ENCODE measurements at places on chromosomes 4 and X. TPM values are rescaled to one million over a fixed set of nuclear protein-coding genes. Genes with fewer than 3 reads are reported as not detected.

DNA sequence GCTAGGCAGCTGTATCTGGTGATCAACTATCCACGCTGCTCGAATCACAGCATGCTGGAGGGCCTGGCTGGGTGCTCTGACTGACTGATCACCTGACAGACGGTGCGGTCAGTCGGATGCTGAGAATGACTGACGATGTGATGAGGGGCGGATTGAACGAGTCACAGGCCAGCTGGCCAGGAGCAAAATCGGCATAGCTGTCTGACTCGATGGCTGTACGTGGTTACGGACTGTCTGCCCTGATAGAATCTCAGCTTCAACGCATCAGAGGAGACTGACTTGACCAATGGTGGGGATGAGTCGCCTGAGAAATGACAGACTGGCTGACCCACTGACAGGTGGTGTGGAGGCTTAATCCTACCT, 1.0 kb upstream of the SUV39H1 start:
- no peaks in the 10 kb centered on the region for H3K27me3 ChIP-seq
- peak overlapping the region; percentile 97 for H3K27ac ChIP-seq
- H3K4me1 ChIP-seq = peaks cover 37% of the 10 kb centered on the region
- no peak for DNase-seq

The VSIG4 gene
- total RNA-seq = not detected

The PSMD10 gene
- total RNA-seq = 28.1 TPM

The ATP1B4 gene
- total RNA-seq = not detected

The RTL9 gene
- not detected for total RNA-seq

The CPLX1 gene
- 0.39 TPM for total RNA-seq

- peaks cover 69% of the 10 kb centered on the region for H3K36me3 ChIP-seq
- no peaks in the 10 kb centered on the region for H3K4me1 ChIP-seq
- DNase-seq = no peak
- no peak overlapping the region for H3K4me3 ChIP-seq
- no peak overlapping the region for H3K27ac ChIP-seq
These were observed 12.4 kb downstream of the PPID start for GRCh38 chr4:158710814-158711213.

DNA sequence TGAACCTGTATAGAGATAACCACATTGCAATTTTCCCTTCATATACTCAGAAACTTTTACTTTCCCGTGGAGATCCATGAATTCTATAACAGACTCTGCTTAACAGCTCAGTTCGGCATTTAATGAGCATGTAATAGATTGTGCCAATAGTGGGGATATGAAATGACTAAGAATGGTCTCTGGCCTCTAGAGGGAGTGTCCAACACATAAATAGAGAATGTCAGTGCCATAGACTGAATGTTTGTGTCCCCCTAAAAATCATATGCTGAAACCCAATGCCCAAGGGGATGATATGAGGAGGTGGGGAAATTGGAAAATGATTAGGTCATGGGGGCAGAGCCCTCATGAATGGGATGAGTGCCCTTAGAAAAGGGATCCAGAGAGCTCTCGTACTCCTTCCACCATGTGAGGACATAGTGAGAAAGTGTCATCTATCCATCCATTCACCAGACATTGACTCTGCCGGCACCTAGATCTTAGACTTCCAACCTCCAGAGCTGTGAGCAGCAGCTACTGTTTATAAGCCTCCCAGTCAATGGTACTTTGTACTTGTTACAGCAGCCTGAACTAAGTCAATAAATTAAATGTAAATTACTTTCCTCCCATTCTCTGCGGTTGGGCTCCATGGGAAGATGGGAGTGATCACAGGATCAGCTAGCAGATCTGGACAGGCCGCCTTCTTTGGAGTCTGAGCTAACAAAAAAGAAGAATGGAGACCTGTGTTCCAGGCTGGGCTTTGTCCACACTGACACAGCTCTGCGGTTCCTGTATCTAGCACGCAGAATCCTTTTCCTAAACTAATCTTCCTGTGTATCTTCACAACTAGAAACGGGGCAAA, 28.1 kb upstream of the HPSE start:
- H3K27me3 ChIP-seq = peaks cover 9% of the 10 kb centered on the region
- no peak for DNase-seq
- no peaks in the 10 kb centered on the region for H3K36me3 ChIP-seq
- H3K4me1 ChIP-seq = no peaks in the 10 kb centered on the region

- no peaks in the 10 kb centered on the region for H3K36me3 ChIP-seq
- no peaks in the 10 kb centered on the region for H3K27me3 ChIP-seq
- no peak overlapping the region for H3K4me3 ChIP-seq
- no peak for DNase-seq
These were observed 120.7 kb downstream of the GLRA3 start for GRCh38 chr4:174708381-174708780.

The GAGE12E gene
- not detected for total RNA-seq

DNA sequence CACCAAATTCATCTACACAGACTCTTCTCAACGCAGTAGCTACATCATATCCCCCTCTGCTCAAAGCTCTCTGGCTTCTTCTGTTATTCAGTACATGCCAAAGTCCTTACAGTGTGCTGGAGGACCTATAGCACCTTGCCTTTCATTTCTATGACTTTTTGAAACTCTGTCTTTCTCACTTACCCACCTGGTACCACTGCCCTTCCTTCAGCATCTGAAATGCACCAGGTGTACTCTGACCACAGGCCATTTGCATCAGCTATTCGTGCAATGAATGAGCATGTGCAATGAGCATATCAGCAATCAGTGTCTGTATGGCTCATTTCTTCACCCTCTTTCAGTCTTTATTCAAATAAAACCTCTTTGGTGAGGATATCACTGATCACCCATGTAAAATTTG, 399.9 kb downstream of the RAB28 start:
- no peaks in the 10 kb centered on the region for H3K36me3 ChIP-seq
- no peak for DNase-seq
- no peaks in the 10 kb centered on the region for H3K4me1 ChIP-seq
- H3K27me3 ChIP-seq = no peaks in the 10 kb centered on the region

The SNCA gene
- total RNA-seq = 4.3 TPM

The PDZD4 gene
- 0.10 TPM for total RNA-seq

Data from activated CD8-positive, alpha-beta T cell treated with anti-CD3 and anti-CD28 coated beads, Interleukin-2, amount 10 ng/mL, durations not matched to agents 7 days and 5 days (primary cell).